ENCODE measurements at places on chromosomes 6 and 20.

DNA sequence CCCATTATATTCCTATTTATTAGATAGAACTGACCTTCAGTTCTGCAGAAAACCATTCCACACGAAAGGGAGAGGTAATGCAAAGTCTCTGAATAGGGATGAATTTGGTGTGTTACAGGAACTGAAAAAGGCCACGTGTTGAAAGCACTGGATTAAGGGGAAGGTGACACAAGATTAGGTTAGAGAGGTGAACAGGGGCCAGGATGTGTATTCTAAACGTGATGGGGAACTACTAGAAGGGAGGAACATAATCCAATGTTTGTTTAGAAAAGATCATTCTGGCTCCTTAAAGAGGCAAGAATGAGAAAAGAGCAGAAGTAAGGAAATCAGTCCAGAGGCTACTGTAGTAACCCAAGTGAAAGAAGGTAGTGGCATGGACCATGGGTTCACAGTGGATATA, 6.3 kb upstream of the ZKSCAN8 start:
- no peak for DNase-seq

GRCh38 chr6:37663019-37663810, 34.5 kb downstream of the MDGA1 start:
- no peak for DNase-seq

- DNase-seq, result no peak
Observed at GRCh38 chr6:70531133-70531532, 35.6 kb upstream of the SDHAF4 start.

DNA sequence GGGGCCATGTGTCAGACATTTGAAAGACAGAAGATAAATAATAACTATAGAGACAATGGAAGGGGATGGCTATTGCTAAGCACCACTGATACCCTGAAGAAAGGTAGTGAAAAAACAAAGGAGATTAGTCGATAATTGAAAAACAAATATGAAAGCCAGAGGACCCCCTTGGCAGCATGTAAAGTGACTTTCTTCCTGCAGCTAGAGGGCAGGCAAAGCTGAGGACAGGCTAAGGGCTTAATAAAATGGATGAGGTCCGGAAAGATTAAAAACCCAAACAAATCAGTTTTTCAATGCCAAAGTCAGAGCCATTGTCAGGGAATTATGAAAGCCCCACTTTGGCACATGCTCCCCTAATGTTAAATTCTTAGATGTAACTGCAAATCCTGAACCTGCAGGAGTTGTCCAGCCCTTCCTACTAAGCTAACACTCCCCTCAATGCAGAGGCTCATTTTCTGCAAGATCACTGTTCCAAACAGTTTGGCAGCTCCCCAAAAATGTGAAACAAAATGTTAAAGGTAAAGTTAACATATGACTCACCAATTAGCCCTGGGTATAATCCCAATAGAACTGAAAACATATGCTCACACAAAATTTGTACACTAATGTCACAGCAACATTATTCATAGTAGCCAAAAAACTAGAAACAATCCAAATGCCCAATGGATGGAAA, 1177.9 kb downstream of the GRIK2 start:
- DNase-seq, result no peak

- no peak for DNase-seq
Observed at GRCh38 chr6:80440496-80441115, 334.1 kb downstream of the BCKDHB start.

- DNase-seq, result no peak
Observed at GRCh38 chr20:49672096-49672664, 41.5 kb downstream of the B4GALT5 start.

DNA sequence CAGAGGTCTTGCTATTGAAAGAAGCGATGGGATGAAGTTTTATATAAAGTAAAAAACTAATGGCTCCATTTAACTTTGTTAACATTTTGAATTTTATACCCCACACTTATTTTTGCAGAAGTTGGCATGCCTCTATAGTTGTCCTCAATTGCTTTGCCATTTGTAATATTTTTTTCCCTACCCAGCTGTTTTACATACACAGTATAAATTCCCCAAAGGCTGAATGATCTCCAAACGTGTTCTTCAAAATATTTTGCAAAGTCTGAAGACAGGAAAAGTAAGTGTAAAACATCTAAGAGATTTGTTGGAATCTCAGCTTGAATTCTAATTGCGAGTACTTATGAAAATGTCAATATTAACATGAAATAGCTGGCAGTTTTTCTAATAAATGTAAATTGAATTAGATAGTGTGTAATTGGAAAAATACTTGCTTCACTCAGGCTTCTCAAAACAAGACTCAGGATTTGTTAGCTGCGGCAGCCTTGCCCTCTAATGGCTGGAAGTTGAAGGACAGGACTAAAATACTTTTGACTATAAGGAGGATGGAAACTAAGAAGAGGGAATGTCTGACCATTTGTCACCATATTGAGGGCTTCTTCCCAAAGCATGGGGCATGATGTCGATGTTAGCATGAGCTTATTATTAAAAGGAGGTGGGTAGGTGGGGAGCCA, 226.8 kb downstream of the UST start:
- peak; percentile 45 for DNase-seq

GRCh38 chr6:66226109-66226508, 519.1 kb upstream of the EYS start:
- DNase-seq, result peak; percentile 36

GRCh38 chr6:111342913-111343312, 140.1 kb downstream of the REV3L start:
- no peak for DNase-seq

GRCh38 chr20:32823078-32823477, 3.3 kb downstream of the MAPRE1 start:
- DNase-seq, result no peak

GRCh38 chr20:51510936-51511605, 31.4 kb downstream of the NFATC2 start:
- no peak for DNase-seq

DNA sequence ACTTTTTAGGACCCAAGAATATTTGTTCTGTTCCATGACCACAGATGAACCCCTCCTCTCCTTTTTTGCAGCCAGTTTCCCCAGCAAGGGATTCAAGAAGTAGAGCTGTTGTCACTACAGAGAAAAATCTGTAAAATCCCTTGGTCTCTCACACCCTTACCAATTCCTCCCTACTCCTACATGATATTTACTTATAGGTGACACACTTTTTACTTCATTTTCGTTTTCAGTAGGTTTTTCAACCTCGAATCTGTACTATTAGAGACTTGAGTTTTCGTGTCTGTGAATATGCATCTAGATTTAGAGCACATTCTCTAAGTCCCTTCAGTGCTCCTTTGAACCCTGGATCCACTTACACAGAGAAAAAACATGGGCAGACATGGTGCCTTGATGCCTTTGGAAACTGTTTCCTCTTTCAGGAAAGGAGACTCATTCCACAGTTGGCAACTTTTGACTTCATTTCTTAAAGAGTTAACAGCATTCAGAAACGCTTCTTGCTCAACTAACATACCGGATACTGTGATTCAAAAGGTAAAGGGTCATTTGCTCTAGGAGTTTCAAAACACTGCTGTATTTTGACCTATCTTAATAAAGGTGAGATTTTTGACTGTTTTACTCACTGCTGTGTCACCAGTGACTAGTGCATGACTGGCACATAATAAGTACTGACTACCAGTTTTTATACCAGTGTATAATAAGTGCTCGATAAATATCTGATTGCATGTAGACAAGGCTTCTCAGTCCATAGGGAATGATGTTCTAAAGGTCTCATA, 50.6 kb downstream of the LAMA4 start:
- DNase-seq, result no peak

- DNase-seq, result peak; percentile 85
Observed at GRCh38 chr20:62143957-62144825, 622 bp downstream of the SS18L1 start.

GRCh38 chr20:62186887-62187866, 4.3 kb downstream of the MTG2 start:
- no peak for DNase-seq

GRCh38 chr6:14819840-14820420, 425.9 kb upstream of the JARID2 start:
- DNase-seq, result no peak

- no peak for DNase-seq
Observed at GRCh38 chr6:46592740-46593139, 59.9 kb downstream of the CYP39A1 start.

- no peak for DNase-seq
Observed at GRCh38 chr6:91664327-91664959, 1077.6 kb upstream of the MAP3K7 start.

DNA sequence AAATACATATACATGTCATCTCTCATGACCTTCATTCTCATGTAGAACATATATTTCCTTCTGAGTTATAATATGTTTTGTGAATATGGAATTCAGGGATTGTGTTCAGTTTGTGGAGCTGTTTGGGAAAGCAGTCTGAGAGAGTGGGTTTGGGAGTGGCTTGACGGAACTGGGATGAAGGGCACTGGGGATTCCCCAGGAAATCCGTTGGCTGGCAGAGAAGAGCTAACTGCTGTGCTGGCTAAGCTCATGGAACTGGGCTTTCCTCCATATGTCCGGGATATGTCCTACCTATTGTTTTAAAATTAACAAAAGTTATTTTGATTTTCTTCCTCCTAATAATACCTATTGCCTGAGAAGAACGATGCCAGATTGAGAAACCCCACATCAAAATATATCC, 359.5 kb upstream of the FLRT3 start:
- DNase-seq, result no peak

- DNase-seq, result no peak
Observed at GRCh38 chr6:155171109-155171746, 92.6 kb upstream of the CLDN20 start.

DNA sequence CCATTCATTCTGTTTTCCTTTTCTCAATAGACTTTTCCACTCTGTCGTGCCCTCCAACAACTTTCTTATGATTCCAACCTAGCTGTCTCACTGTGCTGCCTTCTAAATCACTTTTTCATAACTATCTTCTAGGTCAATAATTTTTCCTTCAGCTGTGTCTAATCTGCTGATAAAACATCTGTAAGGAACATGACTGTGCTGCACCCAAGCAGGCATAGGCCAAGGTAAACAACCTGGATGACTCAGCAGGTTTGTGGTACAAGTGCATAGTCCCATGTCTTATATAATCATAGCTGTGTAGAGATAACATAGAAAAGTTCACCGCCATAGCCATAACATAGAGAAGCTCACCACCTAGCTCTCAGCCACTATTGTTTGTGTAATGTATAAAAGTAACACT, 332.3 kb downstream of the PLCB1 start:
- DNase-seq, result no peak

GRCh38 chr6:125966569-125966968, 10.0 kb downstream of the HINT3 start:
- no peak for DNase-seq

DNA sequence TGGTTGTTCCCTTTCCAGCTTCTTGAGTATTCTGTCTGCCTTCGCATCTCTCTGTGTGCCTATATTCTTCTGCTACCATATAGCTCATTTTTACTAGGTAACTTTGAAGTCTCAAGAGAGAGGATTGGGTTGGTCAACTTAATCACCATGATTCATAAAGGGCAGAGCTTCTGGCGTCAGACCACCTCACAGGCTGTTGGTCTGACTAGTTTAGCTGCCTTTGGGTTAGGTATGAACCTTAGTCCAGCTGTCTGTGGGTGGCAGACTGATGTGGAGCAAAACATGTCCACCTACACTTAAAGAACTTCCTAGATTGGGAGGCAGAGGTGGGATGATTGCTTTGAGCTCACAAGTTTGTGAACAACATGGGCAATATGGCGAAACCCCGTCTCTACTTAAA, 192.2 kb upstream of the SGK1 start:
- no peak for DNase-seq

DNA sequence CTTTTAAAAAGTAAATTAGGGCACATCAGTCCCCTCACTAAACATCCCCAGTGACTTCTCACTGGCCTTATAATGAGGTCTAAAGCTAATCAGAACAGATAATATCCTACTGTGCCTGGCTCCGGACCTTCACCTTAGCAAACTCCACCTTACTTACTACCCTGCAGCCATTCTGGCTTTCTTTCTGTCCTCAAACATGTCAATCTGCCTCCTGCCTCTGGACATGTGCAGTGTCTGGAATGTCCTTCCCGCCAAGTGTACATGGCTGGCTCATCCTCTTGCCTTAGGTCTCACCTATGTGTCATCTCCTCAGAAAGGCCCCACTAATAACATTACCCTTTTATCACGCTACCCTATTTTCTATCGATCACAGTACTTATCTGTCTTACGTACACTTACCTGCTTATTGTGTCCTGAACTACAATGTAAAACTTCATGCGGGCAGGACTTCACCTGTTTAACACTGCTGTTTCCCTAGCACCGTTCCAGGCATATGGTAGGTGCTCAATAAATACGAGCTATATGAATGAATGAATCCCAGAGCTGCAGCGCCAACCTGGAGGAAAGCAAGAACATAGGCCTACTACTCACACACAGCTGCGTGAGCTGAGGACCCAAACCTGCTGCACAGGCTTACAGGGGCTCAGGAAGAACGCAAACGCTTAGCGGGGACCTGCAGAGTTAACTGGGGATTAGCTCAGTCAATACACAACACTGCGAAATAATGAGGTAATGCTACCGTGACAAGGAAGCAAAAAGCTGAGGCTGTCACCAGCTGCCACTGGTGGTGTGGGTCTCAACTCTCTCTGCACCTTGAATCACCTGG, 991 bp downstream of the UQCC2 start:
- peak; percentile 70 for DNase-seq

GRCh38 chr6:70797625-70798024, 129.9 kb downstream of the SMAP1 start:
- no peak for DNase-seq

GRCh38 chr6:43570876-43571441, 4.9 kb downstream of the XPO5 start:
- DNase-seq, result no peak

- no peak for DNase-seq
Observed at GRCh38 chr20:1415667-1416468, 23.0 kb upstream of the FKBP1A start.

DNA sequence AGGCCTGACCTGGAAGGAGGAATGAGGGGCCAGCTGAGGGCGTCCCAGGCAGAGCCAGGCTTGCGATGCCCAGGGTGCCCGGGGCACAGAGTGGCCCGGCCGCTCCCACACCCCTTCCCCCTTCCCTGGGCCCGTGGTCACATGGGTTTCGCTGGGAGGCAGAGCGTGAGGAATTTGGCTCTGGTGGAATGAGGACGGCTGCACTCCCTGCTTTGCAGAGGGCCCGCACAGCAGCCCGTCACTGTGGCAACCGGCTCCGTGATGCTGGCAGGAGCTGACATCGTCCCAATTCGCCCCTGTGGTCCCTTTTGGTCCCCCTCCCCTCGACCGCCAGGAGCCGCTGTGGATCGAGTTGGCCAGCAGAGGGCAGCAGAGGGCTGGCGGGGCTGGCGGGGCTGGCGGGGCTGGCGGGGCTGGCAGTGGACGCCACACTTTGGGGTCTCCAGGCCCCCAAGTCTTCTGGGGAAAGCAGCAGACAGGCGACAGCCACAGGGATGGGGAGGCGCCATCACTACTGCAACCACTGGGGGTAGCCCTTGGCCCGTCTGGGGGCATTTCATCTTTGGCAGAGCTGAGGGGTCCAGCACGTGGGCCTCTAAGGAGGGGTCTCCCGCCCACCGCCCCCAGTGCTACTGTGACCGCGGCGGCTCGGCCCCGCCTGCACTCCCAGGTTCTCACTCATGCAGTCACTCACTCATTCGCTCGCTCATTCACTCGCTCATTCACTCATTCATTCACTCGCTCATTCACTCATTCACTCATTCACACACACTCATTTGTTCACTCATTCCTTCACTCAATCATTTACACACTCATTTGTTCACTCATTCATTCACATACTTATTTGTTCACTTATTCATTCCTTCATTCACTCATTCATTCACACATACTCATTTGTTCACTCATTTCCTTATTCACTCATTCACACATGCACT, 49.7 kb upstream of the BHLHE23 start:
- DNase-seq, result peak; percentile 88

Data from D341Med (cell line).